Activated CD4-positive, CD25-positive, alpha-beta regulatory T cell treated with anti-CD3 and anti-CD28 coated beads, Interleukin-2, amount 50 U/mL, for 16 hours (primary cell): ENCODE measurements at places on chromosomes 13 and 19.

DNA sequence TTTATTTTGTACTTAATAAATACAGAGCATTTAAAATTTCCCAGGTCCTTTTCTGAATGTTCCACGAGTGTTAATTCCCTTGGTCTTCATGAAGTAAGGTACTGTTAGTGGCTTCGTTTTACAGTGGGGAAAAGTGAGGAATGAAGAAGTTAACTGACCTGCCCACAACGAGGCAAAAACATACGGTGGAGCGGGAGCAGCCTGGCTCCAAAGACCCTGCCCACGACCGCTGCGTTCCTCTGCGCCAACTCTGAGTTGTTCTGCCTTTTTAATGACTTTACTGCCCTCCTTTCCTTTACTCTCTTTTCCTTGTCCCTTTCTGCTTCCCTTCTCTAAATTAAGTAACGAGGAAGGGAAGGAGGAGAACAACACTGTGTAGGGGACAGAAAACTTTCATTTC lies 392.9 kb downstream of the PCDH9 start:
- DNase-seq, result no peak

GRCh38 chr19:38932425-38933179 lies 1.9 kb downstream of the MRPS12 start:
- no peak for DNase-seq

- DNase-seq, result no peak
These were observed 8.8 kb downstream of the ZNF724 start for GRCh38 chr19:23241419-23241818.

DNA sequence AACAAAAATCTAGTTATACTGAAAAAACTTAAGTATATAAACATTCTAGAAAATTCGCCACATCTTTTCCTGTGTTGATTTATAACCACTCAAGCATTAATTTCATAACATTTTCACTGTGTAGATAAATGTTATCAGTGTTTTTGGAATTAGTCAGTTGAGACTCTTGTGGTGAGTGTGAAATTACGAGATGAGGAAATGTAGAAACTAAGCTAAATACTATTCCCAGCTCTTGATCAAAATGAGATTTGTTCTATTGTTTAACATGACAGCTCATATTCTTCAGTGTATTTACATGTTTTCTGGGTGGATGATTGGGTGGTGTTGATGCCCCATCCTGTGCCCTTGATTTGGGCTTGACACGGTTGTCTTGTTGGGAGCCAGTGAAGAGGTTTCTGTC lies 406.8 kb downstream of the DACH1 start:
- DNase-seq, result no peak

GRCh38 chr13:102877303-102877702 lies 31.5 kb downstream of the ERCC5 start:
- no peak for DNase-seq

DNA sequence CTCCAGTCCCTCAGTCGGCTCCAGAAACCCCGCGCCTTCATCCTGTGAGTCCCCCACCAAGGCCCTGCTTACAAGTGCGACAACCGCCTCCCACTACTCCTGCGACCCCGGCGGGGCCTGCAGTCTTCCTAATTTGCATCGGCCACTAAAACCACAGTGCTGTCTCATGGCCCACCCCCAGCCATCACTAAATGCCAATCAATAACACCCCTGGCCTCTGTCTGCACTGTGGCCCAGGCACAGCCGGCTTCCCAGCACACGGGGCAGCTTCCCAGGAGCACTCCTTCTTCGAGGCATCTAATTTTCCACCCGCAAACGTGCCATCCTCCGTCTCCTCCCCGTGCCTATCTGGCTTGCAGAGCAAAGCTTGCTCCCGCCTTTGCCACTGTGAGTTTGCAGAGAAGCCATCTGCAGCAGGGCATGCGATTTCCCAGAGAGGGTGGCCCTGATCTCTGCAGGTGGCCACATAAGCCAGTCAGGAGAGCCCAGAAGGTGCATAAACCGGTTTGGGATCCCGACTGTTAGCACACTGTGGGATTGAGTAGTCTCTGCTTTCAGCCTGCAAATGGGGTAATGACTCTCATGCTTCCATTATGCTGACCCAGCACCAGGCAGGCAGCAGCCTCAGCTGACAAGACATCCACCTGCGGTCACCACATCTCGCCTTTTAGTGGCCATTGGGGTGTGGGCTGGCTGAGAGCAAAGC lies 34.0 kb upstream of the USE1 start:
- DNase-seq, result no peak

GRCh38 chr19:32322541-32322940 lies 22.9 kb upstream of the ZNF507 start:
- DNase-seq, result no peak

DNA sequence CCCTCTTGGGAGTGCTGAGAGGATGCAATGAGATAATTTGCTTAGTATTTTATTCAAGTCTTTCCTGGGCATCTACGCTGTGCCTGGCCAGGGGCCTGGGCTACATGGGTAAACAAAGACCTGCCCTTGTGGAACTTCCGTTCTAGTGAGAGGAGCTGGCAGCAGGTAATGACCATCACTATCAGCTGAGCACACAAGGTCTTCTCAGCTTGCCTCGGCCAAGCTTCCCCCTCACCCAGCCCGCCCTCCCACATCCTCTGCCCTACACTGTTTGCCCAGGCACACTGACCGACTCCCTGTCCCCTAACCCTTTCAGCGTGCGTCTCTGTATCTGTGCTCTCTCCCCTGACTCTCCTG lies 8.6 kb upstream of the FKRP start:
- DNase-seq, result no peak

- no peak for DNase-seq
These were observed 44.5 kb upstream of the TPM4 start for GRCh38 chr19:16031872-16032200.

DNA sequence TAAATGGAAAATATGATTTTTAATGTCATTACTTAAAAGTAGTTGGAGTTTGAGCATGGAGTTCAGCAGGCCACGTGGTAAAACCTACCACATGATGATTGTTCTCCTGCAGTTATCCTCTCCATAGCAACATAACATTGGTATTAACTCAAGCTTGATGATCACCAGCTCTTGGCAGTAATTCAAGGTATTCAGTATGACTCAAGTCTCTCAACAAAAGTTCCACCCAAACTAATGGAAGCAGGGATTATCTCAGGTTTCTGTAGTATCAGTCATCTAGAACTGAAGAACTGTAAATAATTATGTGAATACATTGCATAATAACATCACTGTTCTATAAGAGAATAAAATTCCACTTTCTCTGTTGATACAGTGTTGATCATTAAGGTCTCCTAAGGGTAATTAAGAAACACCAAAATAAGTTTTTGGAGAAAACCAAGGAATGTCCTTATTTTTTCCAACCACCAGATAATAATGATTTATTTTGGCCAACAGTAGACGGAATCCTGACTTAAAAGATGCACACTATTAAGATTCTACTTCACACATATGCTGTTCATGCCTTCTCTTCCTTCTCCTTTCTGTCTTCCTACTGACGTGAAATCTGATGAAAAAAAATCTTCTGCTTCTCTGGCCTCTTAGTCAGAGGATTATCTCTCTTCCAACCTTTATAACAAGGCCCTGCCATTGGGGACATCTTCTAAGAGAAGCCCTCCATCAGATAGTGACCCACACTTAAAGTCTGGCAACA lies 1092.3 kb downstream of the EFNB2 start:
- no peak for DNase-seq

DNA sequence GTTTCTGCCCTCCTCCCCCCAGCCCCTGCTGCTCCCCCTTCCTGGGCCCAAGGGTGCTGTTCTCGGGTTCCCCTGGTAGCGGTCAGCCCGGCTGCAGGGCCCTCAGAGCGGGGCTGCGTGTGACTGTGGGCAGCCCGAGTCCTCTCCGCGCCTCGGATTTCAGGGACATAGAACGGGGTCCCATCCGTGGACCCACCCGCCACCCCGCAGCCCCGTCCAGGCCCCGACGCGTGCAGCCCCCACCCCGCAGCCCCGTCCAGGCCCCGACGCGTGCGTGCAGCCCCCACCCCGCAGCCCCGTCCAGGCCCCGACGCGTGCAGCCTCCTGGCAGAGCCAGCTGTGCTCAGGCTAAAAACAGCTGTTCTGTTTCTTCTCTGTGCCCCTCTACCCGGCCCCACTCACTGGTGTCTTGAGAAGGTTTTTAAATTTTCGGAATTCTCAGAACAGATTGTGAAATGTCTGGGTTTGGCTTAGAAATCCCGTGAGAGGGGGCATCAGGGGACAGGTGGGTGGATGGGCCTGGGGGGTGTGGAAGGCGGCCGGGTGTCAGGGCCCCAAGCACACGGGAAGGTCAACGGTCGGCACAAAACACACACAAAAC lies 5.5 kb upstream of the PRTN3 start:
- no peak for DNase-seq

GRCh38 chr13:61727767-61728166 lies 312.1 kb upstream of the PCDH20 start:
- DNase-seq, result no peak

- no peak for DNase-seq
These were observed 561 bp upstream of the GJA3 start for GRCh38 chr13:20161275-20161950.

GRCh38 chr19:19459707-19460251 lies 54.3 kb downstream of the GATAD2A start:
- peak; percentile 41 for DNase-seq

DNA sequence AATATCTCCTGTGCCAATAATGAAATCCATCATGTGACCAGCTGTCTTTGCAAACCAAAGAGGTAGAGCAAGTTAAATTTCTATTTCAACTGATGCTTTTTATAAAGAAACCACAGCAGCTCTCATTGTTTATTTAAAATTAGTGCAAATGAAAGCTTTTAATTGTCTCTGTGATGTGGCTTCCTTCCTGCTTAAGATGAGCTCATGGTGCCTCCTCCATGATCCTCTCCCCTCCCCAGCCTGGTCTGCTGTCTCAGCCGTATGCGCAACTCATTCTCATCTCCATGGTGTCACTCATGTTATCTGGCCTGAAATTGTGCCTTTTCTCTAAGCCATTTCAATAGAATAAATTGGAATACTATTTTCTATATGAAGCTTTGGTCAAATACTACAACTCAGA lies 270.6 kb downstream of the FGF14 start:
- DNase-seq, result no peak

- DNase-seq, result no peak
These were observed 23.4 kb upstream of the SLITRK1 start for GRCh38 chr13:83905641-83906040.

DNA sequence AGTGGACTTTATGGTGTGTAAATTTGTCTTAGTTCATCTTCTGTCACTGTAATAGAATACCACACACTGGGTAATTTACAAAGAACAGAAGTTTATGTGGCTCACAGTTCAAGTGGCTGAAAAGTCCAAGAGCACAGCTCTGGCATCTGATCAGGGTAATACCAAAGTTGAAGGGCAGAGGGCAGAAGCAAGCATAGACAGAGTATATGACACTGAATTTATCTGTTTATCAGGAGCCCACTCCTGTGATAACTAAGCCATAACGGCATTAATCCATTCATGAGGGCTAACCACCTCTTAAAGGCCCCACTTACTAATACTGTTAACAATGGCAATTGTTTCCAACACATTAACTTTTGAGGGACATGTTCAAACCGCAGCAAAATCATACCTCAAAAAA lies 4.0 kb upstream of the RFXAP start:
- DNase-seq, result no peak

DNA sequence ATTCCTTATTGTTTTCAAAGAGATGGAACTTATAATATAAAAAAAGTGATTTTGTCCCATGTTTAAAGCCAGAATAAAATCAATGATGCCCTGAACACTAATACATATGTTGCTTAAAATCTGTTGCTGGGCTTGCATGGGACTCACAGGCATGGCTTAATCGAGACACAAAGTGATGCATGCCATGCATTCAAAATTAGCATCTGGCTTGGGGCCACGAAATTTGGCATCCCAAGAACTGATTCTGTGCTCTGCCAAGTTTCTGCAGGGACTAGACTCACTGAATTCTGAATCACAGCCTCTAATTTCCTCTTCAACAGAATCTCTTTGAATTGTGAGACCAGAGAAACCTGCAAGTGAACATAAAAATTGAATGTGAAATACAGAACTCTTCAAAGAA lies 109.2 kb downstream of the PCDH17 start:
- no peak for DNase-seq

DNA sequence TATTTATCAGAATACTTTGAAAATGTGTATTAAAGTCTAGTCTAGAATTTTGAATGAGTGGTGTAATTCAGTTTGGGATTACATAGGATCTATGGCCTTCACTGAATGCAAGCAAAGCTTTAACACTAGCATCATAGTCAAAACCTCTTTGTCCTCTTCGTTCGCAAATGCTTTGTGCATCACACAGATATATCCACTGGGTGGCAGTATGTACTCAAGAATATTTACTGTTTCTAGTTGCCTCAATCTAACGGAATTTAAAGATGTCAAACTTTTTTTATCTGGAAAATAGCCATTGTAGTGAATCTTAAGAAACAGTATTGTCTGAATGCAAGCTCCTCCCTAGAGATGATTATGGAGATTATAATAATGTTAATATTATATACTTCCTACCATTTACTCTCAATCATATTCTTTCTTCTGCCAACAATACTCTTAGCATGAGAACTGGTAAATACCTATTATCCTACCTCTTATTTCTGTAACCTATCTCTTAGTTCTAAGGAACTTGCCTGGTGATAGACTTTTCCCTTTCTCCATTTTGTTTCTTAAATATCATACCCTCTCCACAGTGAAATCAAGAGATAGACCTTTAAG lies 25.8 kb downstream of the LACC1 start:
- no peak for DNase-seq

DNA sequence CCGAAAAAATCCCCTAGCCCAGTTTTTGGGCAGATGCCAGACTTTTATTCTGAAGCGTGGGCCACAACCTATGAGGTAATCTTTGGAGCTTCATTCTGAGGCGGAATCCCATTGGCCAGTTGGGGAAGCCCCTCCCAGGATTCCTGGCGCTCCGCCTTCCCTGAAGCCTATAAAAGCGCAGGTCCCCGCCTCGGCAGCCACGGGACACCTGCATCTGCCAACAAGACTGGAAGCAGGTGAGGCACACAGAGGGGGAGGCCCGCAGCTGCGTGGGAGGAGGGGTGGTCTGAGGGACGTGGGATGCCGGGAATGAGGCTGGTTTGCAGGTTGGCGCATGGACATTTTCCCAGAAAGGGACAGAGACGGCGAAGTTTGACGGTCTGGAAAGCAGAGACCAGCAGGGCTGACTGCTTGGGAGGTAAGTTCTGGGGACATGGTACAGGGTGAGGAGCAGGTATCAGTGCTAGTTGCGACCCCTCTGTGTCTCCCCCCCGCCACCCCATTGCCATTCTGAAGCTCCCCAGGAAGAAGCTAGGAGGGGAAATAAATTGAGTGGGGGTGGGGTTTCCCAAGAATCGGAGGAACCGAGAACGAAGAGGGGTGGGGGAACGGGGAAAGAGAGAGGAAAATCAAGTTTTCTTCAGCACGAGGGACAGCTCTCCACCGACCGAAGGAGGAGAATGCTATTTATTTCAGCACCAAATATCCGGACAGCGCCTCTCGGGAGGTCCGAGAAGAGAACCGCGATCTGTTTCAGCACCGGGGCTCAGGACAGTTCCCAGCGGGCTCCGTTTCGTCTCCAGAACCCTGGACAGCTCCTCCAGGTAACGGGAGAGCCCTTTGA lies 22.4 kb upstream of the FEM1A start:
- peak; percentile 51 for DNase-seq

GRCh38 chr19:51600940-51601580 lies 29.1 kb downstream of the SIGLEC5 start:
- DNase-seq, result no peak

- no peak for DNase-seq
These were observed 10.8 kb downstream of the SLC35E1 start for GRCh38 chr19:16561382-16561781.

- no peak for DNase-seq
These were observed 2724.7 kb downstream of the PCDH9 start for GRCh38 chr13:64505336-64505910.

GRCh38 chr13:84430446-84430845 lies 548.2 kb upstream of the SLITRK1 start:
- DNase-seq, result no peak

- no peak for DNase-seq
These were observed 27.0 kb upstream of the F2RL3 start for GRCh38 chr19:16861834-16862233.
